Stimulated activated CD4-positive, alpha-beta T cell treated with anti-CD3 and anti-CD28 coated beads, Interleukin-1b, Interleukin-23, amount 100 ng/mL, for 24 hours (primary cell): ENCODE measurements at places on chromosomes 6 and 20.
A peak's percentile ranks its signal among the peaks of the same experiment; 100 is the strongest.

GRCh38 chr6:29995340-29995777, 53.0 kb downstream of the HLA-A start:
- DNase-seq: no peak

- DNase-seq: no peak
Observed at GRCh38 chr20:3383878-3384495, 23.5 kb downstream of the DNAAF9 start.

DNA sequence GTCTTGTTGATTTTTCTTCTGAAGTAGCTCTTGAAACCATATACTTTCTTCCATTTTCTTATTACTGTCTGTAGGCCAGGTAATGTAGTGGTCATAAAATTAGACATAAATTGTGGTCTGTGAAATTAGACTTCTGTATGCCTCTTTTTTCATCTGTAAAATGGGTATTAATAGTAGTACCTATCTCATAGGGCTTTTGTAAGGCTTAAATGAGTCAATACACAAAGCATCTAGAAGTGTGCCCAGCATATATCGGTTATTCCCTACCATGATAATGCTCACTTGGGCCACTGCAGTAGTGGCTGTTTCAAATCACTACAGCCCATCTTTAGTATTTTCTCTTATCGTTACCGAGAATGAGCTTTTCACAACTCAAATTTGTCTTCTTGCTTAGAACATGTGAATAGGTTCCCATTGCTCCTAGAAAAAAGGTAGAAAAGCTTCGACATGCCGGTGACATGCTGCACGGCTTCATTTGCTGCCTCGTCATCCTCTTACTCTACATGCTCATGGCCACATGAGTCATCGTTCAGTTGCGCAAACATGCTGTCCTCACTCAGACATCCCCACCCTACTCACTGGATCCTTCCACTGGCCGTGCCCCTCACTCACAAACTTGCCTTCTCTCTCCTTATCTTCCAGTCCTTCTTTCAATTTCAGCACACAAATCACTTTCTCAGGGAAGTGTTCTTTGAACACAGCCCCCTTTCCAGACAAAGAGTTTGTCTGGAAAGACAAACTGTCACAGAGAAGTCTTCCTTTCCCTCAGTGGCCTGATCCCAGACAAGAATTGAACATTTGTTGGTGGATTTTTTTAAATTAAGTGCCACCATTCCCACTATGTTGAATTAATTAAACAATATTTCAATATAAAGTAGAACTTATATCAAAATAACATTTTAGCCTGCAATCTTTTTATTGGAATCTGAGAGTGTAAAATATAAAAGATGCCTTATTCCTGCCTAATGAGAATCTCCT, 32.2 kb upstream of the ERVFRD-1 start:
- no peak for DNase-seq

DNA sequence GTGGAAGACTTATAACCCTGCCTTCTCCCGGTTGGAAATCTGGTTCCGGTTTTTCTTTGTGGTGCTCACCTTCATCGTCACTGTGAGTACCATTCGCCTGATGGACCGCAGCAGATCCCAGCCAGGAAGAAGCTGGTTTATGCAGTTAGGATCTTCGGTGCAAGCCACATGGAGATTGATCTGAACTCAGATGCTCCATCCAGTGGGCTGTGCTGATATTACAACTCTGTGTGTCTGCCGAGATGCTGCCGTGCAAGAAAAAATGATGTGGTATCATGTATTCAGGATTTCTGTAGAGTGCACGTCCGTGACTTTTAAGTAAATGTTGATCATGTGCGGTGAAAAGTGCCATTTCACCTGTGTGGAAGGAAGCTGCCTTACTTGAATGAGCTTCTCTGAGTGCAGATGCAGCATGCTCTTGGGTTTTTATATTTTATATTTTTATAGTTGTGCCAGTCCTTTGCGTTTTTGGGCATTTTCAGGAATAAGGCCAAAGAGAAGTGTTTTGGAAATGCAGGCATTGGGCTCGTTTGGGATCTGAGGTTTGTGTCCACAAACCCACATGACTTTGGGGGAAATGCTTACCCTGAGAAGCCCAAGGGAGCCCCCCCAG, 39.2 kb downstream of the DYNLT1 start:
- DNase-seq: peak; percentile 38

- no peak for DNase-seq
Observed at GRCh38 chr6:40293460-40294185, 293.5 kb downstream of the LRFN2 start.

GRCh38 chr6:52661551-52661950, 9.4 kb upstream of the TMEM14A start:
- no peak for DNase-seq

DNA sequence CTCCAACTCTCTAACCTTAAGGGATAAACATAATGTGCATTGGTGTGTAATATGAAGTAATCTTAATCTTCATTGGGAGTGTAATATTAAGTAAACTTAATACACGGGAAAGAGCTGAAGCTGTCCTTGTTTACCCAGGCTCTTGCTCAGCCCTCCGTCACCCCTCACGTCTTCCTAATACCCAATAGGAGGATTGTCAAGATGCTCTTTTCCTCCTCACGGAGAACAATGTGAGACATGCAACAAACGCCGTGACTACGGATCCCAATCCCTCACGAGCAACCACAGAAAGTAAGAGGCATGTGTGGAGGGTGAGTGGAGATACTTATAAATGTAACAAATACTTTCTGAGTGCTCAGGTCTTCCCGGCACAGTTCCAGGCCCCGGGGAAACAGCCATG, 11.0 kb downstream of the KIF16B start:
- no peak for DNase-seq

DNA sequence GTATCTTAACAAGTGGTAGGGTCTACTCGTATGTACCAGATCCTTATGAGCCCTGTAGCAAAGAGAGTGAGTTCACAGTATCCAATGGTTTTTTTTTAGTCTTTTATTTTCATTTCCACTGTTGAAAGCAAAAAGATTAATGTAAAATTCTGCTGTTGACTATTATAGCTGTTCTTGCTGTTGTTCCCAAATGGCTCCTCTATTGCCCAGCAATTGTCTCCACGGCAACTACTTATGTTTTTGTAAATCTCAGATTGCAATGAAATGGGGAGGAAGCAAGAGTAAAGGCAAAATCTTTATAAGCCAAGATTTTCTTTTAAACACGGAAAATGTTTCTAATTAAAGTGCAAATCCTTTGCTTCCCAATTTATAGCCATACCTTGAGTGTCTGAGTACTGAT, 406.1 kb downstream of the EPM2A start:
- DNase-seq: no peak

DNA sequence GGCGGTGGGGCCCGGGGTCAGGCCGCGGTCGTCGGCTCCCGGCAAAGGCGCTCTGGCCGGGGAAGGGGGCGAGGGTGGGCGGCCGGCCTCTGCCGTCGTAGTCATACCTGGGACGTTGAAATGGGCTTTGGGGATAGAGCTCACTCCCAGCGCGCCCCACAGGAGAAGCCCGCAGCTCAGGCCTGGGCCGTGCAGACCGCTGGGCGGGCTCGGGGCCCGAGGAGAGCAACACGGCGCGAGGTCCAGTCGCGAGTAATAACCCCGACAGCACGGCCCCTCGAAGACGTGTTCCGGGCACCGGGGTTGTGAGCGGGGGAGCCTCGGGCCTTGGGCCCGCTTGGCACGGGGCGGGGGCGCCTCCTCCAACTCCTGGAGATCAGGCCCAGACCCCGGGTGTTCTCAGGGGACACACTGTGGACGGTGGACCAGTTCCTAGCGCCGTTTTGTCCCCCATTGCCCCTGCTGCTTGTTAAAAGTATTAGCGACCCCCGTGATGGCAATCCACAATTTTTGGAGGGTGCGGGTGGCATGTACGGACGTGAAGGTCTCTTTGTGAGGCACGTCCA, 10.9 kb downstream of the FOXC1 start:
- no peak for DNase-seq

GRCh38 chr6:69768664-69769063, 28.1 kb downstream of the LMBRD1 start:
- DNase-seq: no peak

- no peak for DNase-seq
Observed at GRCh38 chr6:152587473-152587872, 49.7 kb downstream of the SYNE1 start.
